ENCODE measurements at places on chromosomes 4 and X. TPM values are rescaled to one million over a fixed set of nuclear protein-coding genes. Genes with fewer than 3 reads are reported as not detected.

The FRMPD4 gene
- total RNA-seq: not detected

The SYTL5 gene
- total RNA-seq: not detected

The CPE gene
- total RNA-seq: 3.5 TPM

The ALAS2 gene
- not detected for total RNA-seq

The PABPC1L2A gene
- total RNA-seq: not detected

The MTCP1 gene
- 1.1 TPM for total RNA-seq

The PDLIM3 gene
- total RNA-seq: 58.5 TPM

The RPL34 gene
- total RNA-seq: 623 TPM

The DIPK2B gene
- total RNA-seq: 42.9 TPM

The TBL1X gene
- total RNA-seq: 20.5 TPM

The NPNT gene
- not detected for total RNA-seq

The USP17L21 gene
- total RNA-seq: not detected

The TBC1D9 gene
- total RNA-seq: 40.1 TPM

The TMPRSS11B gene
- not detected for total RNA-seq

The LYAR gene
- total RNA-seq: 41.0 TPM

The CHRDL1 gene
- not detected for total RNA-seq

The TLR10 gene
- total RNA-seq: not detected

The SPATA18 gene
- 3.9 TPM for total RNA-seq

The CSAG1 gene
- total RNA-seq: not detected

The GLOD5 gene
- not detected for total RNA-seq

The MAGEA4 gene
- not detected for total RNA-seq

The ZMAT1 gene
- 0.97 TPM for total RNA-seq

The PPAT gene
- total RNA-seq: 27.3 TPM

The GPC3 gene
- not detected for total RNA-seq

The INTU gene
- 2.9 TPM for total RNA-seq

The HELT gene
- not detected for total RNA-seq

The F8A3 gene
- total RNA-seq: 0.30 TPM

The CFAP47 gene
- not detected for total RNA-seq

The TCEAL4 gene
- total RNA-seq: 42.2 TPM

The TBX22 gene
- total RNA-seq: not detected

The SPACA5 gene
- total RNA-seq: not detected

The KDR gene
- total RNA-seq: 226 TPM

The WNK3 gene
- total RNA-seq: 0.97 TPM

The DTHD1 gene
- total RNA-seq: not detected

The STPG2 gene
- total RNA-seq: not detected

The EDNRA gene
- total RNA-seq: not detected

The IL21 gene
- not detected for total RNA-seq

Data from epithelial cell of umbilical artery (primary cell).